ENCODE measurements at places on chromosomes 1 and 21. TPM values are rescaled to one million over a fixed set of nuclear protein-coding genes. Genes with fewer than 3 reads are reported as not detected.

The IL19 gene
- not detected for total RNA-seq

GRCh38 chr1:22238356-22239224, 95.7 kb upstream of the WNT4 start:
- DNase-seq: no peak

DNA sequence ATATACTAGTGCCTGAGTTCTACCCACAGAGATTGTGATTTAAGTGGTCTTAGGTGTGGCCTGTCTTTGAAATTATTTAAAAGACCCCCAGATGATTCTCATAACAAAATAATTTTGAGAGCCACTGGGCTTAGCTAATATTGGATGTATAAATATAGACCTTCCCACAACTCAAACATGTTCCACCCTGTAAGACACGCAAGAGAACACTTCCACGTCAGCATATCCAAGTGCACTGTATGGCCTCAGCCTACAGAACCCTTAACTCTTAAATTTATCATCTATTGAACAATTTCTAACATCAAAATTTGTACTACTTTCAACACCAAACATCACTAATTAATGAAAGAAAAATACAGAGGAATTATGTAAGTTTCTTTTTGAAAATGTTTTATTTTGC, 2.5 kb downstream of the FAM177B start:
- no peak for DNase-seq

The ANGPTL3 gene
- total RNA-seq: not detected

The FMO5 gene
- total RNA-seq: 0.50 TPM

The OR14K1 gene
- not detected for total RNA-seq

DNA sequence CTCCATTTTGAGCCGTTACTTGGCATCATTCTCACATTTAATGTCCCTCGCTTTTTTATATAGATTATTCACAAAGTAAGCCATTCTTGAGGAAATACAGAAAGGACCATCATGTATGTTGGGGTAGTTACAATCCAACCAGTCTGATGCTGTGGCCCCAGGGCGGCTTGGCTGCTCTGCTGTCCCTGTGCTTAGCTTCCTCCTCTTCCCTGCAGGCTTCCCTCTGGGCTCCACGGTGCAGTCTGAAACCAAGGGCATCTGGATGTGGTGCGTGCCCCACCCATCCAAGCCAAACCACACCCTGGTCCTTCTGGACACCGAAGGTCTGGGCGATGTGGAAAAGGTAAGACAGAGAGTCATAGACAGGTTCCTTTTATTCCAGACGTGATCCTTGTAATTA, 5.5 kb downstream of the GBP6 start:
- no peak for DNase-seq

The NHLH2 gene
- total RNA-seq: not detected

Data from activated CD8-positive, alpha-beta T cell treated with anti-CD3 and anti-CD28 coated beads, Interleukin-2, amount 10 ng/mL, durations not matched to agents 7 days and 5 days (primary cell).